Naive thymus-derived CD8-positive, alpha-beta T cell (primary cell): ENCODE measurements at places on chromosomes 7 and 10.

GRCh38 chr7:148670374-148670773 lies 28.3 kb upstream of the CUL1 start:
- no peak for DNase-seq

DNA sequence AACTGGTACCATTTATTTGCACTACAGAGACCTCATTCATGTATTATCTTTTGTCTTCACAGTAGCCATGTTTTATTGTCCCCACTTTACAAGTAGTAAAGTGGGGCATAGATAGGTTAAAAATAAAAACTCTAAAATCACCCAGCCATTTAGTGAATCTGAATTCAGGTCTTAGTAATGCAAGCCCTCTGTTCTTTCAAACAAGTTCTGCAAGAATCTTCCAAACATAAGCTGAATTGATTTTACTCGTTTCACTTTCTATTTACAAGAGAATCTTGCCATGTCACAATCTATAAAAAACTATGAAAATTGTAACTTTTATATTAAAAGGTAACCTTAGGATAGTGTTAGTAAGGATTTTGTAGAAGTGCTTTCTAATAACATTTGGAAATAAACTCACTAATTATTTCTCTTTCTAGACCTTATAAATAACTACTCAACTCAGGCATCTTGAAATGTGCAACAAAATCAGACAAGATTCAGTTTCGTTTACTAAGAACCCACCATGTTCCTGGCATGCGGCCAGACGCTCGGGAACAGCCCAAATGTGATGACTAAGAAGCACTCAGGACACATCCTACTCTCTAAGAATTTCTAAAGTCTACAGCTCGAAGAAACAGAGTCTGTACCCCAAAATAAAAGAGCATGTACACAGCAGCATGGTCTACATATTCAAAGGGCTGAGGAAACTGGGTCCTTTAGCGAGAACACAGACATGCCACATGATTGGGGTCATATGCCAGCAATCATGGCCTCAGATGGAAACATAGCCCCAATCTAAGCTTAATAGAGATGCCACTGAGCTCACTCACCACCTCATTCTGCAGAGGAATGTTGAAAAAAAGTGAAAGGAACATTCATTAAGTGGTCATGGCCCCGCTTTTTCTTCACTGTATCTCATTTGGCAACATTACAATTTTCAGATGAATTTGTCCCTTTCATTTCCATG lies 167.6 kb downstream of the AMPH start:
- DNase-seq, result no peak

- DNase-seq, result no peak
These were observed 144.9 kb downstream of the UBE2H start for GRCh38 chr7:129807863-129808262.

DNA sequence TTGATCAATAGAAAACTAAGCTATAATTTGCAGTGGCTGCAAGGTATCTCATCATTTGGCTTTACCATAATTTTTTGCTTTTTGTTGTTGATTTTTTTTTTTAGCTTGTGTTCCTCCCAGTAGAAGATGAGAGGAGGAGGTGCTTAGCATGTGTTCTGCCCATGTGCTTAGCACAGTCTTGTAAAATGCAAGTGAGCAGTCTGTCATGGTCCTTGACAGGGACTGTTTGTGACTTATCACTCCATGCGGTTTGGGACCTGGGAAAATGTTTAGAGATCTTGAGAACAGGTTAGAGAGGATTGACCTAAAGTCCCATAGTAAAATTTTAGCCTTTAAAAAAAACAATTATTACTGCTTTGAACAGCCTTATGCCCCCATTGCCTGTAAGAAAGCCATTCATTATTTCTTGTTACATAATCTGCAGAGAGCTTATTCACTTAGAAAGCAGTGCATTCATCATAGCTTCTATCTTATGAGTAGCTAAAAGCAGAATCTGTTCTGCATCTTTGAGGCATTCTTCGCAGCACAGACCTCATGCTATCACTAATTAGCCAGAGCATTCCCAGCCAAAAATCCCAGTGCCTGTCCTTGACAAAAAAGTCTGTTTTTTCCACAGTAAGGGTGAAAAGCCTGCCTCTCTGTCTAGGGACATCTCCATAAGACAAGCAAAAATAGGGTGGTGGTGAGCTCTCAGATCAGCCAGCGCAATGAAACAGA lies 748.7 kb upstream of the GALNT17 start:
- no peak for DNase-seq

DNA sequence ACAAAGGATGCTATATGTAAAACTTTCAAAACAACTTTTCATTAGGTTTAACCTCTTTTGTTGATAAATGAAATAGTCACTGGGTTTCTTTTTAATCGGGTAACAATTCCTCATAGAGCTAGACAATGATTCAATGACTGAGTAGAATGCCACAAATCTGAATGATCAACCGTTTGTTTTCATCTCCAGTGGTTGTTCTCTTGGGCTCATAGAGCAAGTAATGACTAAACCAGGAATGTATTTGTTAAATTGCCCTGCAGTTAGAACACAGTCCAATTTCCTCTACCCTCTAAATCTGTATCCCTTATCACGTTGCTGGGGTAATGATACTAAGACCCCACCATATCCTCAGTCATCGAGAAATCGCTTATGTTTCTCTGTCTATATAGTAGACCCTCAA lies 40.0 kb downstream of the CNNM1 start:
- no peak for DNase-seq

DNA sequence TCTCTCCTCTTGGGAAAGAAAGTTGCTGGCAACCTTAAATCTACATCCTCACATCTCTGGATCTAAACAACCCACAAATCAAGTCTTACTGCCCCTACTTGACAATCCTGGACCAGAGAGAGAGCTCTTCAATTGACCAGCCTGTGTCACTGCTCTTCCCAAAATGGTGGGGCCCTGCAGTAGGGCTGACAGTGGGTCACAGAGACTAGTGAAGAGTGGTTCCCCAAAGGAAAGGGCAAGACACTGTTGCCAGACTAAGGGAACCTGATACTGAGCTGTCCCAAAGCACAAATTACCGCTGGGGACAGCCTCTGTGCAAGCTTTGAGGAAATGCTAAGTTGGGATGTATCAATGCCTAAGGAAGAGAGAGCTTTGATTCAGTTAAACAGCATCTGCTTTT lies 4.5 kb upstream of the GPRIN2 start:
- no peak for DNase-seq

- no peak for DNase-seq
These were observed 54.3 kb downstream of the CLIP2 start for GRCh38 chr7:74343281-74344131.

DNA sequence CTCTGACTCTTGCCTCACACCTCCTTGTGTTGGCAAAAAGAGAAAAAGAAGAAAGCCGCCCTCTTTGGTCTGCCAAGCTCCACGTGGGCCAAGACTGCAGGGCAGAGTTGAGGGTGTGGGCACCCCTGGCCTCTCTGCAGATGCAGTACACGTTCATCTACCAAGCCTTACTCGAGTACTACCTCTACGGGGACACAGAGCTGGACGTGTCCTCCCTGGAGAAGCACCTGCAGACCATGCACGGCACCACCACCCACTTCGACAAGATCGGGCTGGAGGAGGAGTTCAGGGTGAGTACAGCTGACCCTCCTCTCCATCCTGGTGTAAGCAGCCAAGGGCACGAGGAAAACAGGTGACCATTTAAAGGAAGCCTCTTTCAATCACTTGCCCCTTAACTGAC lies 56.1 kb downstream of the MKI67 start:
- no peak for DNase-seq

- DNase-seq, result no peak
These were observed at the start of gene INA for GRCh38 chr10:103276896-103277712. INA (plus strand) TSS chr10:103277138; CDS start chr10:103277212, 74 bp downstream.

GRCh38 chr10:58919927-58920654 lies 256.4 kb upstream of the PHYHIPL start:
- DNase-seq, result no peak

DNA sequence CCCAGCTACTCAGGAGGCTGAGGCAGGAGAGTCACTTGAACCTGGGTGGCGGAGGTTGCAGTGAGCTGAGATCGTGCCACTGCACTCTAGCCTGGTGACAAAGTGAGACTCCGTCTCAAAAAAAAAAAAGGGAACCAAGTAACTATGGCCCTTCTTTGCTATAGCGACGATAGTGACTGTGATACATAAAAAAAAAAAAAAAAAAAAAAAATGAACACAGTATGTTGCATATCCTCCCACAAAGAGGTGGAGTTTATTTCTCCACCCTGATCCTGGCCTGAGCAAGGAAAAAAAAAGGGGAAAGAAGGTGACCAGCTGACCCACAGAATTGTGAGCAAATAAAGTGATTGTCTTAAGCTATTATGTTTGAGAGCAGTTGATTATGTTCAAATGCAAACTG lies 42.3 kb upstream of the STEAP1B start:
- no peak for DNase-seq

GRCh38 chr10:86658751-86659150 lies 4.4 kb downstream of the OPN4 start:
- DNase-seq, result peak; percentile 31
